ENCODE measurements at places on chromosomes 12 and 14.

DNA sequence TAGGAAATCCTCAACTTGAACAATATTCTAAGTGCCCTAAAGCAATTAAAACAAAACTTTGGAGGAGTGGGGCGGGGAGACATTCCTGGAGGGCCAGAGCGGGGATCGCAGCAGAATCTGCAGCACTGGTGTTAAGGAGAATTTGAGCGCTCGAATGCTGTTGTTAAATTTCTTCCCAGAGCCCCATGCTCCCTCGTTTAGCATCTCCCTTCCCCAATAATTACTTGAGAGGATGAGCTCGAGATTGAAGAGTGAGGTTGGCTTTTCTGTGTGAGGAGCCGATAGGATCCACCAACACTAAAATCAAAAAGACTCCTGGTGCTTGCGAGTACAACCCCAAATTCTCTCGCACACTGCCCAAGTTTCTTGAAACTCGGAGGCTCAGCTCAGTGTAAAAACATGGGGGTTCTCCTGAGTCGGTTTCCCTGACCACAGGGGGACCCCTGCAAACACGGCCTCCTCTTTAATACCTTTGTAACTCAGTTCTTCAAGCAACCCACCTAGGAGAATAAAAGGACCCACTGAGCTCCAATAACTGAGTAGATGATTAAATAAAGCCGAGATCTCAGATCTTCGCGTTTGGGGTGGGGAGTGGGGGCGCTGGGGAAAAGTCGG is 10.2 kb upstream of the FOXG1 start:
- DNase-seq: no peak

DNA sequence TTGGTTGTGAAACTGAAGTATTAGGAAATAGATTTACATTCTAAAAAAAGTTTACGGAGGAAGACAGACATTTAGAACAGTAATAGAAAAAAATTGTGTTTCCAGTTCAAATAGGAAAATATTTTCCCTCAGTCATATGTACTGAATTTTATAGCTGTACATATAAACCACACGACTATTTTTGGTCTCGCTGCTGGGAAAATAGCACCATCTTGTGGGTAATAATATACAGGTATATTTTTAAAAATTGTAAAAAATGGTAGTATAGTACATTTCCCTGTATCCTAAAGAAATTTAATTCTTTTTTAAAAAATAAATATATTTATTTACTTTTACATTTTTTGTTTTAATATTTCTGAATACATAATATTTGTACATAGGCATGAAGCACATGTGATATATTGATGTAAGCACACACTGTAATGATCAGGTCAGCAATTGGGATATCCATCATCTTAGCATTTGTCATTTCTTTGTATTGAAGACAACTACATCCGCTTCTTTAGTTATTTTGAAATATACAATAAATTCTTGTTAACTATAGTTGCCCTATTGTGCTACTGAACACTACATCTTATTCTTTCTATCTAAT is 168.6 kb downstream of the ALX1 start:
- DNase-seq: no peak

DNA sequence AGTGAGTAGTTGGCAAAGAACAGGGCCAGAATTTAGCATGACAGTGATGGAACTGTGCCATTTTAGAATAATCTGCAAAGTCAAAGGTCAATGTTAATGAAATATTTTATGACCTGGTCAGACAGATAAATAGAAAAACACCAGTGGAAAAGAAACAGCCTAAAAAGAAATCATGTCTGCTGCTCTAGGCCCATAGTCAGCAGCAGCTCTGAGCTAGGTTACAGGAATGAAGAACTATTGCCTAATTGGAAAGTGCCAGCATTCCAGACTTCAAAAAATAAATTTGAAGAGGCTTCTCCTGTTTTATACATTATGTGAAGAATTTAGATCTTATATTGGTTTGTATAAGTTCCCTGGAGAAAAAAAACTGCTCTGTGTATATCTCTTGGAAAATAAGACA is 9.8 kb downstream of the NPC2 start:
- DNase-seq: no peak

DNA sequence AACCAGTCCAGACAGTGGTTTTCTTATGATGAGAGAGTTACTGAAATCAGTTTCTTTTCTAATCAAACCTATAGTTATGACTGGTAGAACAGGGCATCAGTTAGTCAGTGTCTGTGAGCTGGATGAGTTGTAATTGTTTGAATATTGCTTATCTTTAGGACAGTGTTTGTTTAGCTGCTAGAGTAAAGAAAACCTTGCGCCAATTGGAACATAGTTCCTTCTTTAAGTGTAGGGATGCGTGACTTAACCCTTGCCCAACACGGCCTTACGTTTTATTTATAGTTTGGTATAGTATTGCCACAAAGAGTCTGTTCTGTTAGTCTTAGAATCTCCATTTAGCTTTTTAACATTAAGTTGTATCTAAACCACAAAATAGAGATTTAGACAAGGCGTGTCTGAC is 572.6 kb downstream of the SLC16A7 start:
- DNase-seq: no peak

DNA sequence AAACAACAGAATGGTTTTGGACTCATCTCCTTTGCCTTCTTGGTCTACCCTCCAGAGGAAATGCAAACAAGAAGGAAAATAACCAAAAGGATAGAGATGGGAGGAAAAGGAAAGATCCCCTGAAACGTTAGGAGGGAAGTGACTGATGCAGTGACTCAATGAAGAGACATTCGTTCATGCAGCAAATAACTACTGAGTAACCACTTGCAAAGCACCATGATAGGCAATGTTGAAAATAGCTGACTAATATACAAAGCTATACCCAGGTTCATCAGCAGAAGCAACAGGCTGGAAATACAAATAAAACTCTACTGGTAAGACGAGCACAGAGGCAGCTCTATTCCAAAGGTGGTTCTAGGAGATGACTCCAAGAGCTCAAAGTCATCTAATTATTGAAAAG is 41.8 kb downstream of the R3HDM2 start:
- no peak for DNase-seq

GRCh38 chr14:55773984-55774545 is 194.1 kb downstream of the KTN1 start:
- DNase-seq: no peak

GRCh38 chr14:71529848-71530247 is 402.4 kb upstream of the RGS6 start:
- DNase-seq: no peak

DNA sequence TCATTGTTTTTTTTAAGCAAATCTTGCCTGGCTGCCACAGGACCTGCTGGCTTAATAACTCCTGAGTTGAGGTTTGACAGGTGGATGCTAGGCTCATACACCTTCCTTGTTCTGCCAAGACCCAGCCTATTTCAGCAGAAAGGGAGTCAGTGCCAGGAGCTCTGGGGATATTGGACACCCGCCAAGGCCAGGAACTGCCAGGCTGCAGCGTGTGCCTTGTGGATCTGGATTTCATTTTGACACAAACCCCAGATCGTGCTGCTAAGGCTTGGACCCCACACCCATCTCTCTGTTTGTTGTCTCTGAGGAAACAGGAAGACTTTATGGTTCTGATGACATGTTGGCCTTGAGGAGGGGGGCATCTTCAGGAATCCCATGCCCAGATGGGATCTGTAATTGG is 44.4 kb upstream of the PRIMA1 start:
- DNase-seq: no peak

- no peak for DNase-seq
Measured at GRCh38 chr14:63632932-63633514, 8.6 kb downstream of the WDR89 start.

- DNase-seq: no peak
Measured at GRCh38 chr14:103078860-103079587, 5.0 kb upstream of the LBHD2 start.

GRCh38 chr12:100414739-100415138 is 57.9 kb downstream of the SLC17A8 start:
- DNase-seq: no peak

DNA sequence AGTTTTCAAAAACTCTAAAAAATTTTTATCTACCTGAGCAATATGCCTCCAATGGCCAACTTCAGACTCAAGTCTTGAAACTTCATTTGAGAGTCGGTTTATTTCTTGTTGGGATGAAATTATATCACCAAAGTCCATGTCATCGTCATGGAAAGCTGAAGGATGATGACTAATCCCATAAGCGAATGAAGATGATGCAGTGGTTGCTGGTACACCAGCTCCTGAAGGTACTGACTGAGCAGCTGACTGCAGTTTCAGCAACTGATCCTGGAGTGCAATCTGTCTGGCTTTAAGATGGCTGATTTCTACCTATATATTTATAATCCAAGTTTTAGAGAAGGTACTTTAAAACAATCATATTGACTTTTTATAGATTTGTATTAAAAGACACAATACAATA is 18.3 kb downstream of the TRIP11 start:
- DNase-seq: no peak

DNA sequence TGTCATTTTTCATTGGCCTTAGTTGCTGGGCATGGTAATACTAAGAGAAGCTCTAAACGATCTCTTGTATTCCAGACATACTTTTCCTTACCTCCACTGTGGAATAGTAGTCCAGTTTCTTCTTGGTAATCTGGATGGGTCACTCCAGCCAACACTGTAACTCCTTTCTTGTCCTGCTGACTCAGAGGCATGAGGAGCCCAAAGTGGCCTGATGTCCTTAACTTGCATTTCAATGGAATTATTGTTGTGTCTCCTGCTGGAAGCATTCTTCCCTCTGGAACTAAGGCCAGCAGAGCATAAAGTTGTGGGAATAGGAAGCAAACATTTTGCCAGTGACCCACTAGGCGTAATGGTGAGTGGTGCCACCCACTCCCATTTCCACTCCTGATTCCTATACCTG is 33.1 kb downstream of the DAAM1 start:
- DNase-seq: no peak

DNA sequence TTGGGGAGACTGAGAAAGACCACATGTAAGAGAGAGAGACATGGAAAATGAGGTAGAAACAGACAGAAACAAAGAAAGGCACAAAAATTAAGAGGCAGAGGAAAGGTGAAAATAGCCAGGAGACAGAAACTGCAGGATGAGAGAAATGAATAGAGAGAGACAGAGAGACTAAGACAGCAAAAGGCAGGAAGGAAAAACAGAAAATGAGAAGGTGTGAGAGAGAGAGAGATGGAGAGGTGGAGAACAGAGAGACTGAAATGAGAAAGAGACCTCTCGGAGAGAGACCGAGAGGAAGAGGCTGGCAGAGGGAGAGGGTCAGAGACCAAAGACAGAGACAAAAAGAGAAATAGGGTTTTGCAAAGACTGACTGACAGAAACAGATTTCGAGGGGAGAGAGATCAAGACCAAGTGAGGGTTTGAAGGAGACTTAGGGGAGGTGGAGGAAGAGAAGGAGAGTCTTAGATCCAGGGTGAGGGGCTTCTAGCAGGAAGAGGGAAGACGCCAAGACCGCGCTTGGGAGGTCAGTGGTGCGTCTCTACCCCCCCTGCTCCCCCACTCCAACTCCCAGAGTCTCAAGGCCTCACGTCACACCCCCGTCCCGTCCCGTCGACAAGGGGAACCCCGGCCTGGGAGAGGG is 1.1 kb upstream of the AQP5 start:
- DNase-seq: no peak

DNA sequence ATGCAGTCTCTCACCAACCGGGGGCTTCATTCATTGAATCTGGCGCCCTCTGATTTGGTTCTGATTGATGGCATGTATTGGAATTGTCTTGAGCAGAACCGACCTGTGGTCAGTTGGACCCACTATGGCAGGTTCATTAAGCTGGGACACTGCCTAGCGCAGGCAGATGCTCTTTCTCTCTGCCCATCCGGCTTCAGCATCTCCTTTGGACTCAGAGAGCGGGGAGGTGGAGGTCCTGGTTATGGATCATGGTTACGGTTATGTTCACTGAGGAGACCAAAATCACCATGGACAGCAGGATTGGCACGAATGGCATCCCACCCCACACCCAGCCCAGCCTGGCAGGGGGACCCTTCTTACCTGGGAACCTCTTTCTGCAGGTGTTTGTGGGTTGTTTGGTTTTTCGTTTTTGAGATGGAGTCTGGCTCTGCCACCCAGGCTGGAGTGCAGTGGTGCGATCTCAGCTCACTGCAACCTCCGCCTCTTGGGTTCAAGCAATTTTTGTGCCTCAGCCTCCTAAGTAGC is 16.4 kb upstream of the BCL7A start:
- DNase-seq: no peak

- DNase-seq: no peak
Measured at GRCh38 chr12:39805651-39806050, 186.0 kb upstream of the ABCD2 start.

GRCh38 chr12:76480796-76481195 is 78.8 kb downstream of the OSBPL8 start:
- no peak for DNase-seq

DNA sequence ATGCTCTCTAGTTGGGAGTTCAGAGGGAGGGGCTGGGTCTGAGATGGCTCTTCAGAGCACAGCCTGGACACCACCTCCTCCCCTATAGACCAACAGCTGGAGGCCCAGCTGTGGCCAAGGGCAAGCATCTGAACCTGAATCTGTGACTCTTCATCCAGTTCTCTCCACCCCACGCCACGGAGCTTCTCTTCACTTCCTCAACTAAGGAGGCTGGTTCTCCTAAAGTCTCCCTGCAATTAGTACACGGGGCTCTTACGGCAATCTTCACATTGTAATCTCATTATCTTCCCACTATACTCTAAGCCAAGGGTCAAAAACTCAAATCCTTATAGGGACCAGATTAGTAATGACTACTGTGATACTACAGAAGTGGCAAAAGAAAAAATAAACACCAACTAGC is 9.8 kb downstream of the NRDE2 start:
- no peak for DNase-seq

DNA sequence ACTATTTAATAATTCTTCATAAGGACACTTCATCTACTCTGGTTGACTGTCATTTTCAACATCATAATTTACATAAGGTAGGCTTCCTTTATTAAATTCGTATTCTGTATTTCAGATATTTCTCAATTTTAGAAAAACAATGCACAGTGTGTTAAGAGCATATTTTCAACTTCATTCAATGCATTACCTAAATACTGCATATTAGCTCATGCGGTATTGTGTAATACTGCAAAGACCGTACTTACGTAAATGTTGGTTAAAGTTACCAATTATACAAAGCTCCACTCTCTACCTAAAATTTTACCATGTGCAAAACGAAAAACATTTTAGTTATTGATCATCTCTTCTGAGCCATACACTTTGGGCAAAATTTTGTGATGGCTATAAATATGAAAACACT is 62.8 kb downstream of the EXOC5 start:
- DNase-seq: no peak

- DNase-seq: no peak
Measured at GRCh38 chr14:100678469-100678828, 48.2 kb upstream of the DLK1 start.

DNA sequence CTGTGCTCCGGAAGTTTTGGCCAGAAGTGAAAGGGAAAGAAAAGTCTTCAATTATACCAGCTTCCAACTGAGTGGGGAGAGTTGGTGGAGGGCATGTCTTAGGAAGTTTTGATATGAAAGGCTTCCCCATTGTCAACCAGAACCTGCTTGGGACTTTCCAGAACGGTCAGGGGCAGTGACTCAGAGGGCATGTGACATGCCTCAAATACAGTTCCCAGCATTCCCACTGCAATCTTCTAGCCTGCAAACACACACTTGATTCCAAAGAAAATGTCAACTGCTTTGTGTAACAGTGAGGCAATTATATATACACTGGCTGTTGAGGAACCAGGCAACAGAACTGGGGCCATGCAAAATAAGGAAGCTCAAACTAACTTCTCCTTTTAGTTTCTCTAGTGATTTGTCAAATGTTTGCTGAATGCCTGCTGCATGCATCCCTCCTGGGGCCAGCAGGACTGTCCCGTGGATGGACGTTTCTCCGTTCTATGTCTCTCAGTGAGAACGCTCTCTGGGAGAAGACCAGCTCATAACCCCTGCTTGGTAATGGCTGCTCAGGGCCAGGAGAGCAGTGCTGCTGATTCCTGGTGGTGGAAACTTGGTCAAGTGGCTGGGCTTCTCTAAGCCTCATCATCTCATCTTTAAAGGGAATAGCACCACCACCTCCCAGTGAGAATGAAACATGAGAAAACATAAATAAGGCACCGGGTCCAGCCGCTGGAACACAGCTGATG is 18.3 kb downstream of the SLC25A47 start:
- DNase-seq: peak; percentile 11
